MG63 (cell line): ENCODE measurements at places on chromosomes 2 and 18. TPM values are rescaled to one million over a fixed set of nuclear protein-coding genes. Genes with fewer than 3 reads are reported as not detected.

GRCh38 chr2:1687254-1687653 lies 57.1 kb downstream of the PXDN start:
- DNase-seq = no peak

GRCh38 chr2:53467467-53468180 lies 300.0 kb upstream of the CHAC2 start:
- no peak for DNase-seq

GRCh38 chr2:24521975-24522639 lies 31.1 kb downstream of the NCOA1 start:
- DNase-seq = no peak

The SP9 gene
- not detected in 2 replicates for total RNA-seq
